ENCODE measurements at places on chromosomes 7 and 10.

- DNase-seq: no peak
These were observed 41.4 kb downstream of the ZRANB1 start for GRCh38 chr10:124983321-124983720.

DNA sequence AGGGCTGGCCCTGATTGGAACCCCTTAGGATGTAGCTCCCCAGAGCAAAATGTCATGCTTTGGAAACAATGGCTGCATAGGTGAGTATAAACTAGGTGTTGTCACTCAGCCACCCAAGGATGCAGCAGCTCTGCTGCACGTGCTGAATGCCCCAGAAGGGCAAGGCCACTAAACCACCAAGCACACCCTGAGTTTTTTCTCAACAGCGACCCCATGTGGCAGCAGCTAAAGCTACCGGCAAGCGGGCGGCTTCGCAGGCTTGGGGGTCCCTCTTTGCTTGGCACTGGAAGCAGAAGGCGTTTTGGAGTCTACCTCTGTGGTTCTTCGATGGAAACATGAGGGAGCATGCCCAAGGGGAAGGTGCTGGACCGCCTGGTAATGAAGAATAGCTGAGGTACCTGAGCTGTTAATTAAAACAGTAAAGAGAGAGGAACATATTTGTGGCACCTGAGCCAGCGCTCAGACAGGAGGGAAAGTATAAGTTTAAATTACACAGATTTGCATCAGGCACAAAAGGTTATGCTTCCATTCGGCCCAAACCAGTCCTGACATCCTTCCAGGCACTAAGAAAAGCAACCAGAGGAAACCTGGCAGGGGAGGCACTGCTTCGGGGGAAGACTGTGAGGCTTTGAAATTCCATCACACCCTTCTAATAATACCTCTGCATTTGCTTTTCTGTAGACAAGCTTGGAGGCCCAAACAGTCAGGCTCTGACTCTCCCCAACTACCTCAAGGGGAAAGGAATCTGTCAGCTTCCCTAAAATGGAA, 152.1 kb downstream of the GFRA1 start:
- DNase-seq: no peak

DNA sequence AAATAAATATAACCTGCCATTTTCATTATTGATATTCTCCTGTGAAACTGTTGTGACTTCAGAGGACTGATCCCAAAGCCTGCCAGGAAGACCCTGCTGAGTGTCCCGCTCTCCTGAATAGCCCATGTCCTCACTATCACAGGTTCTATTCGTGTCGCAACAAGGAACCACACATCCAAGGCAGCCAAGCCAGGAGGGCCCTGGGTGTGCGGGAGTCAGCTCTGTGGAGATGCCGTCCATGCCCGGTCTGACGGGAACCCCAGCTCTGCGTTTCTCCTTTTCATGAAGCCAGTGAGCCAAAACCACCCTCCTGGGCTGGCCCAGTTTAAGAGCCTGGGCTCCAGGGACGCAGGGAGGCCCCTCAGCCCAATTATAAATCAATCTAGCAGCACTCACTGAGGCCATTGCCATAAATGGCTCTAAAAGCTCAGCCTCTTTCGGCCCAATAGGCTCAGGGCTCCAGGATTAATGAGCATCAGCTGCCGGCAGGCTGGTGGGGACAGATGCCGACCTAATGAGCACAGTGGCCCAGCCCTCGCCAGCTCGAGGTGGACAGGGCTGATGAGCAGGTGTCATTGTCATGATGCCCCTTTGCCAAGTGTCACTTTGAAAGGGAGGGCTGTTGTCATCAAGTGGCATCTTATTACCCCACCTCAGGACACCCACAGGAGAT, 177.9 kb downstream of the PLXNA4 start:
- no peak for DNase-seq

DNA sequence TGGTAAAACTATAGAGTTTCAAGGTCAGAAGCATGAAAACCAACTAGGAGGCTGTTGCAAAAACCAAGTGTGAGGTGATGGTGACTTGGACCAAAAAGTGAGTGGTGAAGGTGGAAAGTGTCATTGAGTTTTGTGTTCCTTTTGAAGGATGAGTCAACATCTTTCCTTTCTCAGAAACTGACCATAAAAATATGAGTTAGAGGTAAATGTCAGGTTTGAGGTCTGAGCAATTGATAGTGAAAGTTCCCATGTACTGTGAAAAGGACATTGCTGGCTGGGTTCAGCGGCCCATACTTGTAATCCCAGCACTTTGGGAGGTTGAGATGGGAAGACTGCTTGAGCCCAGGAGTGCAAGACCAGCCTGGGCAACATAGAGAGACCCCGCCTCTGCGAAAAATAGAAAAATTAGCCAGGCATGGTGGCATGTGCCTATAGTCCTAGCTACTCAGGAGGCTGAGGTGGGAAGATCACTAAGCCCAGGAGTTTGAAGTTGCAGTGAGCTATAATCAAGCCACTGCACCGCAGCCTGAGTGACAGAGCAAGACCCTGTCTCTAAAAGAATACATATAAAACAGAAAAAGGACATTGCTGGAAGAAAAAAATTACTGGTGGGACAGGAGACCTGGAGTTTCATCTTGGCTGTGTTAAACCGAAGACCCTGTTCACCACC, 89.3 kb upstream of the ARID5B start:
- no peak for DNase-seq

GRCh38 chr10:132022241-132022640, 40.5 kb upstream of the BNIP3 start:
- no peak for DNase-seq

- no peak for DNase-seq
These were observed 943.5 kb downstream of the CNTNAP2 start for GRCh38 chr7:147060070-147060469.

DNA sequence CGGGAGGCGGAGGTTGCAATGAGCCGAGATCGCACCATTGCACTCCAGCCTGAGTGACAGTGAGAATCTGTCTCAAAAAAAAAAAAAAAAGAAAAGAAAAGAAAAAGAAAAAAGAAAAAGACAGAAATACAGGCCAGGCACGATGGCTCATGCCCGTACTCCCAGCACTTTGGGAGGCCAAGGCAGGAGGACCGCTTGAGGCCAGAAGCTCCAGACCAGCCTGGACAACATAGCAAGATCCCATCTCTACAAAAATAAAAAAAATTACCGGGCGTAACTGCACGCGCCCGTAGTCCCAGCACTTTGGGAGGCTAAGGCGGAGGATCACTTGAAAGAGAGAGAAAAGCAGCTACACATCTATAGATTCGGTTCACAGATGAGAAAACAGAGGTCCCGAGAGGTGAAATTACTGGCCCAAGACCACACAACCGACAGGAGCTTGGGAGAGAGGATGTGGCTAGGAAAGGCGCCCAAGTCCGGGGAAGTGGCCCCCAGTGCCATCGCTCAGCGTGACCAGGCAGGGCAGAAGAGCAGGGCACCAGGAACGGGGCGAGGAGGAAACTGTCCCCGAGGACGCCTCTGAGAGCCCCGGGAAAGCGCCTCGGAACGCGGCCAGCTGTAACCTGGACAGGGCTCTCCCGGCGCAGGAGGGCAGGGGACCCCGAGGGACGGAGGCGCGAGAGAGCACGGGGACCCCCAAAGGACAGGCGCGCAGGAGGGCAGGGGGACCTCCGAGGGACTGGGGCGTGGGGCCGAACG, 612 bp downstream of the SNX8 start:
- DNase-seq: no peak

DNA sequence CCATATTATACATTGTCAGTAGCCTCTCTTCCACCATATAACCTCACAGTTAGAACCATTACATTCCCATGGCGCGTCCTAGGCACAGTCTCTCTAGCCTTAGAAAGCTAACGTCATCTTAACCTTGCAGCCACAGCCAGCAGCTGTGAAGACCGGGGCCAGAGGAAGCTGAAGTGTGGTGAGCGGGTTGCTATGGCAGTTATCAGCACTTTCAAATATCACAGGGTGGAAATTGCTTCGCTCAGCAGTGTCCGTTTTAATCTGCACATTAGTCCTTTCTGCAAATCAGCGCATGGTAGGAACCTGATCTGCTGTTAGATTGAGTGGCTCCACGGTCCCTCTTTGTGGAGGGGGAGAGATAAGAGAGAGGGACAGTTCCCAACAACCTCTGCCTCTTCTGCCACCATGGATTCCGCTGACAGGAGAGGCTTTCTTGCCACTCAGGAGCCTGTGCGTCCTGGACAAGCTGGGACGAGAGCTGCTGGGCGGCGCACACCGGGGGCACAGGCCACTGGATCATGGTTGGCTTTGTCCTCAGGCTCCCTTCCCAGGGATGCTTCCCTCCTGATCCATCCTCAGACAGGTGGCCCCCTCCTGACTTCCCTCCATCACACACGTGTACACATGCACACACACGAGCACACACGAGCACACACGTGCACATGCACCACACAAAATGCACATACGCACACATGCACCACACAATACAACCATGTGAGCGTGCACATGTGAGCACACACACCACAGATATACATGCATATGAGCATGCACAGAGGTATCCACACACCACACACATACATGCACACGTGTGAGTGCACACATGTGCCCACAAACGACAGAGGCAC, 93.8 kb downstream of the WDR37 start:
- peak; percentile 45 for DNase-seq

DNA sequence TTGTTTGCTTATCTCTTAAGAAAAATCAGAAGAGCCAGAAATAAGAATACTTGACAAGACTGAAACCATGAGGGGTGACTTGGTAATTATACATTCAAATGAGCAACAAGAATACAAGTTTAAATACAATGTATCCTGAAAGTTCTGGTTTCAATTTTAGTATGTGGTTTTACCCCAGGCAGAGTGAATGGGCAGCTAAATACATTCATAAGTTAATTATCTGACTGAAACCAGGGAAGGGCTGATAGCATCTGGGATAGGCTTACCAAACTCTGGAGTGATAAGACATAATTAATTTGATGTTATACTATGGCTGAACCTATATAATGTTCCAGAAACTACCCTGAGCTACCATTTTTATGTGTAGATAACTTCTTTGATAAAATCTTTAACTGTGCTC, 252.2 kb upstream of the PLXNA4 start:
- DNase-seq: no peak

DNA sequence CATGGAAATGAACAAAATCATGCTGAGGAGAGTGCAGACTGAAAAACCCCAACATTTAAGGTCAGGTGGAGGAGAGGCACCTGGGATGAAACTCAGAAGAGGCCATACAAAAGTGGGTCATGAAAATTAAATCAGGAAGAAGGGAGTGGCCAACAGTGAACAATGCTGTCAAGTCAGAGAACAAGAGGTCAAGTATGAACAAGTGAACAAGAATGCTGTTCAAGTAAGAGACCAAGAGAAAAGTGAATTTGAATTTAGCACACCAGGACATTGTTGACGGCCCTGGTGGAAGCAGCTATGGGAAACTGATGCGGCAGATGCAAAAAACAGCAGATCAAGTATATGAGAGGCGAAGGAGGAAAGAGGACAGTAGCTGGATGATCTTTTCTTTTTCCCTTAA, 7.9 kb downstream of the CEP41 start:
- no peak for DNase-seq

- DNase-seq: no peak
These were observed 57.7 kb downstream of the CREB3L2 start for GRCh38 chr7:137944168-137944567.

- no peak for DNase-seq
These were observed 124.9 kb upstream of the NEBL start for GRCh38 chr10:21021843-21022594.

GRCh38 chr7:42493436-42494198, 256.6 kb upstream of the GLI3 start:
- DNase-seq: no peak

Data from CD4-positive, alpha-beta T cell treated with Interleukin-21 for 1 hour (primary cell).